ENCODE measurements at places on chromosomes 11 and 22. TPM values are rescaled to one million over a fixed set of nuclear protein-coding genes. Genes with fewer than 3 reads are reported as not detected.

Gene TEX12
- total RNA-seq: 0.32 TPM

Gene IFITM5
- total RNA-seq: not detected

GRCh38 chr11:34641456-34641855 is 20.6 kb downstream of the EHF start:
- no peak for DNase-seq

DNA sequence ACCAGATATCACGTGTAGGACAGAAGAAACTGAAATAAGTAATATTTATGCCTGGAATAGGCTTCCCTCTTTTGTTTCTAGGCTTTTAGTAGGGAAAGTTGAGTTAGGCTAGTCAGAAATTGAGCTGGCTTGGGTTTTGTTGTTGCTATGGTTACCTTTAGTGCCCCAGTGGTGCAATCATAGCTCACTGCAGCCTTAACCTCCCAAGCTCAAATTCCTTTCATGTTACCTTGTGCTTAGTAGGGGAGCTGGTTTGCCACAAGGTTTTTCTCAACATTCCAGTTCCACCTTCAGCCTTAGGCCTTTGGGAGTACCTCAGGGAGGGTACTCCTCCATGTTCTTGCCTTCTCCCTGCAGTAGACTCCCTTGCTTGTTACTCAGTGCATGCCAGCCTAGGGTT is 69.1 kb upstream of the SUSD2 start:
- no peak for DNase-seq

- DNase-seq: no peak
Observed at GRCh38 chr11:91972665-91973266, 251.9 kb upstream of the FAT3 start.

- DNase-seq: no peak
Observed at GRCh38 chr11:129528296-129528695, 152.6 kb downstream of the BARX2 start.

GRCh38 chr11:70073871-70074371 is 4.2 kb upstream of the ANO1 start:
- no peak for DNase-seq

GRCh38 chr11:86314636-86315035 is 12.6 kb downstream of the HIKESHI start:
- DNase-seq: no peak

Gene CDKN1C
- 11.5 TPM for total RNA-seq

- no peak for DNase-seq
Observed at GRCh38 chr11:119373921-119374631, 7.4 kb downstream of the USP2 start.

DNA sequence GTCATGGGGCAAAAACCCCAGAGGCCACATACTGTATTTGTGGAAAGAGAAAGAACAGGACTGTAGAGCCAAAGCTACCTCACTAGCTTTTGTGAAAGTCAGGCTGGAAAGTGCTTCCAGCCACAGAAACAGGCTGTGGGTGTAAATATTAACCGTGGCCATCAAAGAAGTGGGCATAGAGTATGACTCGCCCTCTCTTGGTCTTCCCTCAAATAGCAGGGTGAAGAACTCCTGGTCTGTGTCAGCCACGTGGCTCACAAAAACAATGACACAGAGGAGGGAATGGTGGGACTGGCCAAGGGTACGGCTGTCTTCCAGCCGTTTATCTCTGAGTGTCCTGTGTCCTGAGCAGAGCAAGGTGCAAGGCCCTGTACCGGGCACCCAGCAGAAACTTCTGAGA is 37.6 kb upstream of the UBASH3B start:
- DNase-seq: no peak

GRCh38 chr22:36292823-36293530 is 40.0 kb downstream of the APOL1 start:
- no peak for DNase-seq

Gene PGA5
- not detected for total RNA-seq

Gene RAB36
- 0.70 TPM for total RNA-seq

- no peak for DNase-seq
Observed at GRCh38 chr11:12017865-12018453, 9.5 kb upstream of the DKK3 start.

Gene SPON1
- total RNA-seq: 6.2 TPM

DNA sequence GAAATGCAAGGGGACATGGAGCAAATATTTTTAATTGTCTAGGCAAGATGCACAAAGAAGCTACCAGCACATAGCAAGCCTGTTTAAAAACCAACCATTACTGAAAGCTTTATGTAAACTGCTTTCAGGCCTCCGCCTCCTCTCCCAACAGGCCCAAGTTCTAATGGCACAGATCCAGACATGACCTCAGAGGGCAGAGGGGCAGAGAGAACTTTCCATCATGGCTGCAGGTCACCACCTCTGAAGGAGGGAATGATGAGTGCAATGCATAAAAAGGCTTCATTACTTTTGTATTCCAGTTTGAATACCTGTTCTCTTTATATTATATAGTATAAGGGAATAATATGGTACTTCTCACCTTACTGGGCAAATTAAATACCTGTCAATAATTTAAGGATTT is 15.2 kb downstream of the DDX17 start:
- DNase-seq: no peak

DNA sequence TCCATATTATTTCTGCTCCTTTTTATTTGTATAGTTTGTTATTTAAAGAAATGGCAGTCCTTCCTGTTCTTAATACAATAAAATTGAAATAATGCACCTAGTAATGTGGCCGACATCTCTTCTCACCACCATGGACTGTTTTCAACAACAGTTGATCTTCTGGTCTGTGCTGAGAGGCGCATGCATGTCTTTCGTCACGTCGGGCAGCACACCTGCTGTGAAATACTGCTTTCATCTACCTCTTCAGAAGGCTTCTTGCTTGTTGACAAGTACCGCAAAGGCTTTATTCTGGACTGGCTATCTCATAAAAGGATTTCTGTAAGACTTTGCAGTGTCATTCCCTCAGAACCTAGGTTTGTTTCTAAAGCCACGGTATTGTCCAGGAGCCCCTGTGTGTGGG is 13.9 kb upstream of the MYO18B start:
- no peak for DNase-seq

- no peak for DNase-seq
Observed at GRCh38 chr11:58924230-58924629, 15.1 kb upstream of the GLYATL1 start.

GRCh38 chr22:31092161-31092560 is 11.0 kb downstream of the SMTN start:
- DNase-seq: no peak

Gene INS
- not detected for total RNA-seq

DNA sequence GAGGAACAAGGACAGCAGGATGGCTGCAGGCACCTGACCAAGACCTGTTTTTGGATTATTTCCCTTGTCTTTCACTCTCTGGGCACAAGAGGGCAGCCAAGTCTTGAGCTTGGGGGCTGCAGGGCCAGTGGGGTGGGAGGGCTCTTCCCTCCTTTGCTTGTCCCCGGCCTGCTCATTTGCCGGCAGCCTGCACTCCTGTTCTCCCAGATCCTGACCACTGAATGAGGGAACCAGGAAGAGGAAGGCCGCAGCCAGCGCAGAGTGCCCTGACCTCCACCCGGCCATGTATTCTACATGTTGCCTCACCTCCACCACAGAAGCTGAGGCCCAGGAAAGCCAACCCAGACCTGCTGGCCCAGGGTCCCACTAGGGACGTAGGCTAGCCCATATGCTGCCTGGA is 15.5 kb upstream of the NNMT start:
- no peak for DNase-seq

GRCh38 chr22:23130697-23131096 is 11.1 kb downstream of the RSPH14 start:
- DNase-seq: no peak

GRCh38 chr11:66745356-66746235 is 16.6 kb upstream of the SPTBN2 start:
- DNase-seq: no peak

- no peak for DNase-seq
Observed at GRCh38 chr11:34359548-34359891, 1.7 kb upstream of the ABTB2 start.

Gene RIMBP3C
- total RNA-seq: 0.08 TPM

Gene OTOG
- not detected for total RNA-seq

DNA sequence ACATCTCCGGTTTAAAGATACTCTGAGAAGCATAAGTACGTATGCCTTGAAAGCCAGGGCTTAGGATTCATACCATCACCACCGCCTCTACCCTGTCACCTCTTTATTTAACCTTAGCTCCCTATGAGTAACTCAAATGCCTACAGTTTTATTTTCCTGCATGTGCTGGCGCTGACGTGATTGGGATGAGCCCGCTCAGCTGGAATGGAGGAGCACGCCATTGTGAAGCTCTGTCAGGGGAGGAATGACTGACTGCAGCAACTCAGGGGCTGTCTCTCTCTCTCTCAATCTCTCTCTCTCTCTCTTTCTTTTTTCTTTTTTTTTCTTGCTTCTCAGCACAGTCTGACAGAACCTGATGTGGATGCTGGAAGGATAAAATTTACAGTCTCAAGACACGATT is 12.4 kb downstream of the CAVIN3 start:
- DNase-seq: no peak

Gene PKDREJ
- total RNA-seq: 0.11 TPM

GRCh38 chr22:42418811-42419242 is 13.4 kb downstream of the NFAM1 start:
- no peak for DNase-seq

Gene THRSP
- 2.0 TPM for total RNA-seq

Gene IGHMBP2
- total RNA-seq: 12.3 TPM
